ENCODE measurements at places on chromosomes 2 and 18. TPM values are rescaled to one million over a fixed set of nuclear protein-coding genes. Genes with fewer than 3 reads are reported as not detected.

DUSP11 gene
- total RNA-seq = 27.5 TPM

GAL3ST2 gene
- total RNA-seq = not detected

RBFA gene
- 42.8 TPM for total RNA-seq

MMADHC gene
- 140 TPM for total RNA-seq

DSC2 gene
- 0.09 TPM for total RNA-seq

ACTG2 gene
- total RNA-seq = not detected

TMBIM1 gene
- total RNA-seq = 159 TPM

FOXD4L1 gene
- not detected for total RNA-seq

ZC3H8 gene
- 7.7 TPM for total RNA-seq

COPS9 gene
- 156 TPM for total RNA-seq

SCN2A gene
- under 0.01 TPM for total RNA-seq

CRACDL gene
- 0.54 TPM for total RNA-seq

CYP27C1 gene
- 0.11 TPM for total RNA-seq

UPP2 gene
- not detected for total RNA-seq

GCA gene
- 3.4 TPM for total RNA-seq

ARHGAP28 gene
- 1.1 TPM for total RNA-seq

CSRNP3 gene
- total RNA-seq = 0.76 TPM

CCDC74B gene
- 5.0 TPM for total RNA-seq

KCNE4 gene
- total RNA-seq = under 0.01 TPM

CAPN10 gene
- total RNA-seq = 23.2 TPM

TBC1D8 gene
- total RNA-seq = 89.3 TPM

IKZF2 gene
- total RNA-seq = 1.0 TPM

TPO gene
- total RNA-seq = not detected

CPO gene
- total RNA-seq = not detected

LHCGR gene
- total RNA-seq = not detected

NETO1 gene
- total RNA-seq = not detected

CRYGC gene
- not detected for total RNA-seq

ATOH8 gene
- 36.4 TPM for total RNA-seq

FER1L5 gene
- total RNA-seq = not detected

RHOB gene
- total RNA-seq = 530 TPM

ZEB2 gene
- 0.26 TPM for total RNA-seq

C18orf54 gene
- total RNA-seq = 4.3 TPM

PCARE gene
- total RNA-seq = not detected

PRKCE gene
- 18.0 TPM for total RNA-seq

HOXD12 gene
- total RNA-seq = not detected

PLB1 gene
- 0.43 TPM for total RNA-seq

METTL8 gene
- 11.9 TPM for total RNA-seq

XPO1 gene
- 143 TPM for total RNA-seq

EMILIN1 gene
- 34.8 TPM for total RNA-seq

TNFRSF11A gene
- 49.1 TPM for total RNA-seq

TUBA4B gene
- not detected for total RNA-seq

IL1R2 gene
- 0.33 TPM for total RNA-seq

SOX11 gene
- total RNA-seq = not detected

MDH1 gene
- total RNA-seq = 95.4 TPM

ANKRD29 gene
- total RNA-seq = 6.2 TPM

GNLY gene
- total RNA-seq = not detected

LCT gene
- under 0.01 TPM for total RNA-seq

AQP12B gene
- total RNA-seq = not detected

DPP4 gene
- 212 TPM for total RNA-seq

LOXL3 gene
- total RNA-seq = 1.2 TPM

FZD7 gene
- total RNA-seq = 0.22 TPM

ABHD1 gene
- total RNA-seq = not detected

DSC3 gene
- 0.11 TPM for total RNA-seq

RBM44 gene
- total RNA-seq = 0.86 TPM

CCDC141 gene
- 3.7 TPM for total RNA-seq
